ENCODE measurements at places on chromosomes 13 and 19.

DNA sequence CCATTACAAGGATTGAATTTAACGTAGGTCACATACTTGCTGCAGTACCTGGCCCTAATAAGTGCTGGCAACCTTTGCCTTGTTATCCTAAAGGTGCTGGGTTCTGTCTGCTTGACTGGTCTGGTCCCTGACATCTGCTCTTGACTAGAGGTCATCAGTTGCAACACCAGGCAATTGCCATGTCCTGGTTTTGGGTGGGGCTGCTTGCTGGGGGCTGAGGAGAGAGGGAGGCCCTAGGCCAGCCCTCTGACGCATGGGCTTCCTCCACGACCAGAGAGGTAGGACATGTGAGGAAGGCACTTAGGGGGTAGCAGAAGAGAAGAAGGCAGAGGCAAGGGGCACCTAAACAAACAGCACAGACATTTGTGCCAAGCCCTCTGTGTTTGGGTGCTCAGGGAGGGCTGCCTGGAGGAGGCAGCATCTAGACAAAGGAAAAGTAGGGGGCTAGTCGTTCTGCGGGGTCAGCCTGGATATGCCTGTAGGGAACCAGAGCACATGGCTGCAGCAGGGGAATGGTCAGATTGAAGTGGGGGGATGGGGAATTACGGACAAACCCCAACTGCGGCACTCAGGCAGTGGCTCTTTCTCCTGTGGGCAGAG lies 21.7 kb downstream of the VSTM2B start:
- no peak for DNase-seq

- DNase-seq = no peak
Observed at GRCh38 chr19:5058521-5059212, 89.8 kb downstream of the KDM4B start.

DNA sequence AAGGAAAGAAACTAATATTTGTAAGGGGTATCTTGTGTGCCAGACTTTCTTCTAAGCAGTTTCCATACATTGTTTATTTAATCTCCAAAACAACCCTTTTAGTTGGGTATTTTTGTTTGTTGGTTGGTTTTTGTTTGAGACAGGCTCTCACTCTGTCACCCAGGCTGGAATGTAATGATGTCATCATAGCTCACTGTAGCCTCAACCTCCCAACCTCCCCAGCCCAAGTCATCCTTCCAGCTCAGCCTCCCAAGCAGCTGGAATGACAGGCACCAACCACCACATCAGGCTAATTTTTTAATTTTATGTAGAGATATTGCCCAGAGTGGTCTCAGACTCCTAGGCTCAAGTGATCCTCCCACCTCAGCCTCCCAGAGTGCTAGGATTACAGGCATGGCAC lies 41.2 kb upstream of the LSM14A start:
- DNase-seq = no peak

GRCh38 chr13:92355213-92355612 lies 871.4 kb upstream of the GPC6 start:
- DNase-seq = peak; percentile 64

DNA sequence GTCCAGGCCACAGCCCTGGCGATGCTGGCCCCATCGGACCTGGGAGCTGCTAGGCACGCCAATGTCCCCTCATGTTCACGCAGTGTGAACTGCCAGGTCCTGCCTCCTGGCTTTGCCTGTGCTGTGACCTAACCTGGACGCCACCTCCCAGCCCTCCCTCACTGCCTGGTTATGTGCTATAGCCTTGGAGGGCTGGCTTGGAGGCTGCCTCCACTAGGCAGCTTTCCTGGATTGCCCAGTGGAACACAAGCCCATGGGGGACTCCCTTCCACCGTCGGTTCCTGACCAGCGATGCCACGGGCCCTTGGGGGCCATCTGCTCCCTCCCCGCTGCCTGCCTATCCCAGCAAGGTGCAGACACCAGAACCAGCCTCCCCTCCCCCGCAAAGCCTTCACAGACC lies 15.2 kb upstream of the UQCR11 start:
- no peak for DNase-seq

- no peak for DNase-seq
Observed at GRCh38 chr13:37381502-37381901, 217.1 kb downstream of the POSTN start.

DNA sequence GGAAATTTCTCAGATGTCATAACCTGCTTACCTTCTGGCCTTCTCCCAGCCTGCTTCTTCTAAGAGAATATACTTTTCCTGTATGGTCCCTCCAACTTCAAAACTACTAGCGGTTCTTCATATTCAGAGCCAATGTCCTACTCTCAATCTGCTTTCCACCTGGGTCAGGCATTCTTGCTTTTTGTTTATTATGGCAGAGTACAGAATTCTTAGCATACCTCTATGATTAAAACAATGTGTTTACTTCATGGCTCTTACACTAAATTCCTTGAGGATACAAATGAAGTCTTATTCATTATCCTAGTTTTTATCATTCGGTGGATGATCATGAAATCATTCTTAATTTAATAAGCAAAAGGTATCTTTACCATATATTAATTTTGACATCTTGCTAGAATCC lies 484.2 kb upstream of the SLITRK1 start:
- no peak for DNase-seq

DNA sequence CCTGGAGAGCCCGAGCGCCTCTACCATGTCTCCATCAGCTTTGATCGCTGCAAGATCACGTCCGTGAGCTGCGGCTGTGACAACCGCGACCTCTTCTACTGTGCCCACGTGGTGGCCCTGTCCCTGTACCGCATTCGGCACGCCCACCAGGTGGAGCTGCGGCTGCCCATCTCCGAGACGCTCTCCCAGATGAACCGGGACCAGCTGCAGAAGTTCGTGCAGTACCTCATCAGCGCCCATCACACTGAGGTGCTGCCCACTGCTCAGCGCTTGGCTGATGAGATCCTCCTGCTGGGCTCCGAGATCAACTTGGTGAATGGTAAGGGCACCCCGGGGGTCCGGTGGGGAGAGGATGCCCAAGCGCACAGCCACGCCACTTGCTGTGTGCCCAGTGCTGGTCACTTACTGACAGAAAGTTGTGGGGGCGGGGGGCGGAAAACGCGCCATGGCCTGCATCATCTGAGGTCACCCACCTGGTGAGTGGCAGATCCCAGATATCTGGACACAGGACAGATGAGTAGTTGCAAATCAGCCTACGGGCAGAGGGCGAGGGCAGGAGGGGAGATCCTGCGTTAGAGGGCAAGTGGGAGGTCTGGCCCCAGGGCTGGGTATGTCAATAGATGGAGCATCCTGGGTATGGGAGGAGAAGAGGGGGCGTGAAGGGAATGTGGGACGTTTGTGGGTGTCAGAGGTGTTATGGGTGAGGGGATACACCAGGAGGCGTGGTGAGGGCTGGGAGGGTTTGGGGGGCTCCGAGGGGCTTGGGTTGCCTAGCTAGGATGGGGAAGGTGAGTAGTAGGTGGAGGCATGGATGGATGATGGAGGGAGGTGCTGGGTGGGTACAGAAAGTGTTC lies 9.8 kb downstream of the ZSWIM4 start:
- DNase-seq = peak; percentile 63

DNA sequence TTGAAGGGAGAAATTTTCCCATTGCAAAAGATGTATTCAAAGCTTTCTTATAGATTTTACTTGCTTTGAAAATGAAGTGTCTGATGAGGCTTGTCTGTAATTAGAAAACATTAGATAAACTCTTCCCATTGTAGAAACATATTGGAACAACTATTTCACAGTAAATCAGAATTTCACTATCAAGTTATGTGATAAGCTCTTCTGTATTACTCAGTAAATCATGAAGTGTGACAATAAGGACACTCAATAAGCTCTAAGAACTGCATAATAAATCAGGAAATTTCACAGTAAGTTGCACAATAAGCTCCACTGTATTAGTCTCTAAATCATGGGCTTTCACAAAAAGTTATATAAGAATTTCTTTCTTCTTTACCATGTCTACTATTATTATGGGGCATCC lies 1546.6 kb downstream of the SLITRK5 start:
- no peak for DNase-seq

GRCh38 chr13:91401920-91402319 lies 3.5 kb downstream of the GPC5 start:
- DNase-seq = no peak

DNA sequence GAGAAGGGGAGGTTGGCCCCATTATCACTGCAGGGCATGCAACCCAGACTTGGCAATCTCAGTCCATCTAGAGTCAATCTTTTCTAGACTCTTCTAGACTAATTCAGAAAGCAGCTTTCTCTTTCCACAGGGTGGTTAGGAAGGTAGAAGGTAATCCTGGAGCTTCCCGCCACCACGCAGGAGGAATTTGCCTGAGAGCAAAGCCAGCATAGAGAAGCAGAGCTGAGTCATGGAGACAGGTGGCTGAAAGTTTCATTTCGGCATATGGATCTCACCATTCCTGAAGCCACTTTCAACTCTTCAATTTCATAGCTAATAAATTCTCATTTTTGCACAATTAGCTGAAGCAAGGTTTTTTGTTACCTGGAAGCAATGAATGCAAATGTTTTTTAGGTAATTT lies 29.0 kb upstream of the FFAR2 start:
- no peak for DNase-seq

- DNase-seq = peak; percentile 71
Observed at GRCh38 chr19:1748115-1748872, 5.0 kb upstream of the ONECUT3 start.

- no peak for DNase-seq
Observed at GRCh38 chr19:12932392-12933286, 872 bp downstream of the FARSA start.

DNA sequence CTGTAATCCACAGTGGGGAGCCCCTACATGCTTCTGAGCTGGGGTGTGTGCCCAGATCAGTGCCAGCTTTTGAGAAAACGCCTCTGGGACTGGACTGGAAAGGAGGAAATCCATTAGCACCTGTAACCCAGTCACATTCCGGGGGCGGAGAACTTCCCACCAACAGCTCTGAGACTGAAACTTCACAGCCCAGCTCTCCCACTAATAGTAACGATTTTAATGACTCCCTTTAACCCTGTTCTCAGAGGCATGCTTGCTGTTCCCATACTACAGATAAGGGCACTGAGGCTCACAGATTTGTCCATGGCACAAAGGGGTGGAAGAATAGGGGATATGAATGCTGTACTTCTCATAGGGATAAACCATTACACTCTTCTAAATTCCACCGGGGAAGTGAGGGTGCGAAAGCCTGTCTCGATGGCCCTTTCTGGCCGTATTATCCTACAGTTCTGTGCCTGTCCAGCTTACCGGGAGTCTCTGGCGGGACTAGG lies 851 bp downstream of the FBXO46 start:
- DNase-seq = no peak

GRCh38 chr19:13095393-13095784 lies 7.3 kb downstream of the LYL1 start:
- DNase-seq = no peak

- no peak for DNase-seq
Observed at GRCh38 chr19:34512254-34512822, 30.8 kb downstream of the WTIP start.

DNA sequence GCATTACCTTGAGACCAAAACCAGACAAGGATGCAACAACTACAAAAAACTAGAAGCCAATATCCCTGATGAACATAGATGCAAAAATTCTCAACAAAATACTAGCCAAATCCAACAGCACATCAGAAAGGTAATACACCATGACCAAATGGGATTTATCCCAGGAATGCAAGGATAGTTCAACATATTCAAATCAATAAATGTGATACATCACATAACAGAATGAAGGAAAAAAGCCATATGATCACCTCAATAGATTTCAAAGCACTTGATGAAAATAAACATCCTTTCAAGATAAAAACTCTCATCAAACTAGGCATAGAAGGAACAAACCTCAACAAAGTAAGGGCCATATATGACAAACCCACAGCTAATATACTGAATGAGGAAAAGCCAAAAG lies 10.2 kb upstream of the ZNF546 start:
- DNase-seq = no peak

DNA sequence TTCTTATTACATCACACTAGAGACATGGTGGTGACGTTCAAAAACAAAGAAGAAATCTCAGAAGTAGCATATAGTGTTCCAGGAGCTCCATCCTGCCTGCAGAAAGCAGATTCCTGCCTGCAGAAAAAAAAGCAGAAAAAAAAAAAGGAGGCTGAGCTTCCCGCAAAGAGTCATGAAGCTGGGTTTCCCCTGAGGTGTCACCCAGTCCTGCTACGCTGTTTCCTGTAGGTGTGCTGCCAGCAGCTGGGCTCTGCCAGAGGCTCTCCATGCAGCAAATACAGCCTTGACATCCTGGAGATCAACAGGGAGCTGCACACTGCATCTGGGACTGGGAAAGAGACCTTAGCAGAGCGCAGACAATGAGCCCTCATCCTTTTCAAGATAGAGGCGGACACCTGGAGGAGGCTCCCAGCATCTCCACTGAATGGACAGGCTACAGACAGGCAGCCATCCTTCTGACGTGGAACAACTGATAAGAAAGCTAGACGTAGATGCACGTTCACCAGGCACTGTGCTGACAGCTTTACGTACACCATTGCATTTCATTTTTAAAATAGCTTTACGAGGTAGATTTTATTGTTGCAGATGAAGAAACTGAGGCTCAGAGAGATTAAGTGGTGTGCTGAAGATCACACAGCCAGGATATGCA lies 350.9 kb downstream of the FOXO1 start:
- no peak for DNase-seq

GRCh38 chr19:10927730-10928562 lies 493 bp downstream of the YIPF2 start:
- peak; percentile 38 for DNase-seq

DNA sequence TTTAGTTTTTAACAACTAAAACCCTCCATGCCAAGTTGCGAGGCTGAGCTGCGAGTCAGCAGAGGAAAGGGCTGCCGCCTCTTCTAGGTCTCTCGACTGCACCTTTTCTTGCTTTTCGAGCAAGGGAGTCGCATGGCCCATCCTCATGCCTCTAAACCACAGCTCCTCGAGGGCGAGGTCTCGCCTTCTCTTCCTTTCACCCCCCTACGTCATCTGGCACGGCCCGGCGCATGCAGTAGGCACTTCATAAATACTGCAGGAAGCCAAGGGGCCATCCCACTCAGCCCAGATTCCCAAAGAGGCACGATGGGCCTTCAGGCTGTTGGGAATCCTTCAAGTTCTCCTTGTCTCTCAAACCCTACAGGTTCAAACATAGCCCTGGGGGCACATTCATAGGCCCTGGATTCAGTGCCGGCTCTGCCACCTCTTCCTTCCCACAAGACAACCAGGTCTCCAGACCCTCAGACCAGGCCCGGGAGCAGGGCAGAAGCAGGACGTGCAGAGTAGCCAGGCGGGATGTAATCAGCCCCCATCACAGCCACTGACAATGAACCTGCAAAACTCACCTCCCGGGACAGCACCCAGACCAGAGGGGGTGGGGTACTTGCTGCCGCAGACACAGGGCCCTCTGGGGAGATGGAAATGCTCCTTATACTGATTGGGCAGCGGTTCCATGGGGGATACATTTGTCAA lies 41.7 kb downstream of the GGACT start:
- DNase-seq = no peak

DNA sequence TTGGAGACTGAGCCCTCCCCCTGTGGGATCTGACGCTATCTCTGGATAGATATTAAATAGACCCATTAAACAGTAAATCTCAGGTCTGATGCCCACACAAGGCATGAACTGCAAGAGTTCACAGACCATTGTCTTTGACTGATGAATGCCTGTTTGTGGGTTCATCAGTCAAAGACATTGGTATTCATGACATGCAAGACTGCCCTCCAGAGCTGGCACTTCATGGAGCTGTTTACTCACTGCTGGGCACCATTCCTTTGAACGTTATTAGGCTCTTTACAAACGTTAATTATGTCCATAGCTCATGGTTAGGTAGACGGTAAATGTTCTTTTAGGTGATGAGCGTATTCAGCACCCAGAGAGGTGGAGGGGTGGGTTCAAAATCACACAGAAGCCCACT lies 111.8 kb upstream of the PABPC3 start:
- DNase-seq = no peak
